ENCODE measurements at places on chromosomes 6 and 20. TPM values are rescaled to one million over a fixed set of nuclear protein-coding genes. Genes with fewer than 3 reads are reported as not detected.

The SIRPD gene
- total RNA-seq: not detected

The VARS2 gene
- total RNA-seq: 21.7 TPM

The SLC17A3 gene
- not detected for total RNA-seq

The PRRC2A gene
- total RNA-seq: 86.8 TPM

The CST1 gene
- total RNA-seq: not detected

The BEND6 gene
- 18.2 TPM for total RNA-seq

The LPA gene
- total RNA-seq: not detected

The LY86 gene
- total RNA-seq: not detected

The CASS4 gene
- 1.8 TPM for total RNA-seq

The TRIM15 gene
- not detected for total RNA-seq

The GJA10 gene
- not detected for total RNA-seq

The EYS gene
- under 0.01 TPM for total RNA-seq

The PI16 gene
- total RNA-seq: 0.16 TPM
